ENCODE measurements at places on chromosomes 12 and 14.

- no peak for DNase-seq
Observed at GRCh38 chr12:10211101-10211939, 1.4 kb upstream of the GABARAPL1 start.

GRCh38 chr12:112939761-112940381, 1.6 kb downstream of the OAS3 start:
- DNase-seq: no peak

GRCh38 chr12:80187660-80188090, 88.3 kb downstream of the OTOGL start:
- DNase-seq: peak; percentile 26

- no peak for DNase-seq
Observed at GRCh38 chr14:50943261-50943942, 881 bp downstream of the PYGL start.

GRCh38 chr12:109250523-109250922, 58.6 kb downstream of the FOXN4 start:
- DNase-seq: no peak

DNA sequence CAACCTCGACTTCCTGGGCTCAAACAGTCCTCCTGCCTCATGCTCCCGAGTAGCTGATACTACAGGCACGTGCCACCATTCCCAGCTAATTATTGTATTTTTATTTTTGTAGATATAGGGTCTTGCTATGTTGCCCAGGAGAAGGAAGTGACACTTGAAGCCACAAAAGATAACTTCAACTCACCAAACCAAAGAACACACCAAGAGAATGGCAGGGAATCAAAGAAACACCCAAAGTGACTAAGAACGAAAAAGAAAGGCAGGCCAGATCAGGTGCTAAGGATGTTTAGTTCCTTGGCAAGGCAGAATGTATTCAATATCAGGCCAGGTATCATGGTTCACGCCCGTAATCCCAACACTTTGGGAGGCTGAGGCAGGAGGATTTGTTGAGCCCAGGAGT, 10.1 kb upstream of the TPCN1 start:
- DNase-seq: no peak

DNA sequence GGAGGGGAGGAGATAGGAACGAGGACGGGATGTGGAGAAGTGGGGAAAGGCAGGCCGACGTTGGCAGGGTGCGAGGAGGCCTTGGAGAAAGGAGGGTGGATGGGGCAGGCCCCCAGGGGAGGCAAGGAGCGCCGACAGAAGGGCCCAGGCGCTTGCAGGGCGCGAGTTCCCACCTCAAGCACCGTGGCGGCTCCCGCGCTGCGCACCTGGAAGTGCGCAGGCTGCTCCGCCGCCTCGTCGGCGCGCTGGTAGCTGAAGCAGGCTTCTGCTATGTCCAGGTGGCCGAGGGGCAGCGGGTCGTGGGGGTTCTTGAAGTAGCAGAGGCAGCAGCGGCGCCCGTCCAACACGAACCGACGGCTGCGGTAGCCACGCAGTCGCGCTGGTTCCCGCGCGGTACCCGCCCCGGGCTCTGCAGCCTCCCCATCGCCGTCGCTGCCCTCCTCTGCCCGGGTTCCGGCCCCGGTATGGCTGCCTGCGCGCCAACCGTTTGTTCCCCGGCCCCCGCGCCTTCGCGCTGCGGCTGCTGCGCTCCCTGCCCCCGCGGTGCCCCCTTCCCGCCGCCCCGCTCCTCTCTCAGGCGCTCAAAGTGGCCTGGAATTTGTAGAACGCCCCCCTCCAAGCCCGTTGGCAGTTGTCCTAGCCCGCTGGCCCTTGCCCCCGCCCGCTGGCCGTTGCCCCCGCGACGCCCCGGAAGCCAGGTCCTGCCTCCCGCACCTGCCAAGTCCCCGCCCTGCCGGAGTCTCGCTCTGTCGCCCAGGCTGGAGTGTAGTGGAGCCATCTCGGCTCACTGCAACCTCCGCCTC, 1.1 kb upstream of the ACTR6 start:
- DNase-seq: peak; percentile 4

GRCh38 chr12:28540324-28540714, 350.1 kb downstream of the CCDC91 start:
- no peak for DNase-seq

GRCh38 chr12:66538970-66539369, 139.9 kb downstream of the GRIP1 start:
- no peak for DNase-seq

- DNase-seq: no peak
Observed at GRCh38 chr14:23327947-23328744, 6.9 kb downstream of the PABPN1 start.

GRCh38 chr12:125100551-125101434, 35.6 kb downstream of the AACS start:
- DNase-seq: no peak

GRCh38 chr12:118082161-118082560, 21.2 kb upstream of the WSB2 start:
- no peak for DNase-seq

DNA sequence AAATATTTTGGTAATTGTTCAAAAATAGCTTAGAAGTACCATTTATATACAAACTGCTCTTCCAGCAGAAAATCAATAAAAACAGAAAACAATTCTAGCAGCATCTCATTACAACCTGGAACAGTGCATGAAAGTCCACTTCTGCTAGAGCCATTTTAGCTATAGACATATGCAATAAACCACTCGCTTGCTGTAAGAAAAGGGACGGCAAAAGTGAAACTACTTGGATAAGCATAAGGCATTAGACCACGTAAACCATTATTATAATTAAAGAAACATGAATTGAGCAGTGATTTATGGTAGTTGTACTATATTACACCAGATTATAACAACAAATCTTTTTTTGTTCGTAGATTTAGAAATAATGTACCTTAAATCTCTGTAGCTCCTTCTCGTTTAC, 48.7 kb downstream of the LRIG3 start:
- DNase-seq: no peak

DNA sequence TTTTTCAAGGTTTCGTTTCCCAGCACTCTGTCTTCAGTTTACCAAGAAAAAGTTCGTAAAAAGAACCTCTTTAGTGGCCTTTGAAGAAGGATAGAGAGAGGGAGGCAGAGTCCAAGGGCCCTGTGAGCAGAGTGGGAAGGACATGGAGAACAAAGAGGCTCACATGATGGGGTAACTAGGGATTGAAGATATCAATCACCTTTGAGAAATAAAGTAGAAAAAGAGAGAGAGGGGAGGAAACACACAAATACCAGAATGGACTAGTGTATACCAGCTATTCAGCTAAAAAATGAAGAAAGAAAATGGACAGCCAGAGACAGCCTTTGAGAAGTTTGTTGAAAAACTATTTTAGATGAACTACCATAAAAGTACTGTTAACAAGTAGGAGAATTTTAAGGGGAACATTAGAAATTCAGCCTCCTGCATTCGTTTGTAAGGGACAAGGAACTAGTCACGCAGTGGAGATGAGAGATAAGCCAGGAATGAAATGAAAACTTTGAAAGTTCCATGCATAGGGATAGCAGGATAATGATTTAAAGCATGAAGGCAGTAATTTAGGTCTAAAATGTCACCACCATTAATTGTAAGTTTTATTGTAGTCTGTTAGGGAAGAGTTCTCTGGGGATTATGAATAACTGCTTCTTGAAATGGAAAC, 82.1 kb downstream of the SPTSSA start:
- no peak for DNase-seq
